ENCODE measurements at places on chromosomes 11 and 22.

DNA sequence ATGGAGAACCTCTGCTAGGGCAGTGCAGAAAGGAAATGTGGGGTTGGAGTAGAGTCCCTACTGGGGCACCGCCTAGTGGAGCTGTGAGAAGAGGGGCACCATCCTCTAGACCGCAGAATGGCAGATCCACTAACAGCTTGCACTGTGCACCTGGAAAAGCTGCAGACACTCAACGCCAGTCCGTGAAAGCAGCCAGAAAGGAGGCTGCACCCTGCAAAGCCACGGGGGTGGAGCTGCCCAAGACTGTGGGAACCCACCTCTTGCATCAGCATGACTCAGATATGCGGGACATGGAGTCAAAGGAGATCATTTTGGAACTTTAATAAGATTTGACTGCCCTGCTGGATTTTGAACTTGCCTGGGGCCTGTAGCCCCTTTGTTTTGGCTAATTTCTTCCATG is 8.7 kb downstream of the TSKU start:
- no peak for DNase-seq

DNA sequence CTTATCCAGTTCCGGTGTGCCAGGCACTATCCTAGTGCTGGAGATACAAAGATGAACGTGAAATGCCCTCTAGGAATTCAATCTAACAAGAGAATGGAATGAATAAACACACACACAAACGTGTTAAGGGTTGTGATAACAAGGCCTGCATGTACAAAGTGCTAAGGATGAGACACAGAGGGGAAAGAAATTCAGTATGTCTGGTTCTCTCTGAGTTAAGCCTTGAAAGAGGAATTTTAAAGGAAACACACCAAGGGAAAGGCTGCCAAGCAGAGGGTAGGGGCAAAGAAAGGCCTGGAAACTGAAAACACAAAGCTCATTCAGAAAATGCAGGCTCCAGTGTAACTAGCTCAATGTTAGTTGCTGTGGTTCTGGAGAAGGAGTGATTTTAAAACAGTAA is 4.2 kb downstream of the CHKA start:
- DNase-seq: no peak

DNA sequence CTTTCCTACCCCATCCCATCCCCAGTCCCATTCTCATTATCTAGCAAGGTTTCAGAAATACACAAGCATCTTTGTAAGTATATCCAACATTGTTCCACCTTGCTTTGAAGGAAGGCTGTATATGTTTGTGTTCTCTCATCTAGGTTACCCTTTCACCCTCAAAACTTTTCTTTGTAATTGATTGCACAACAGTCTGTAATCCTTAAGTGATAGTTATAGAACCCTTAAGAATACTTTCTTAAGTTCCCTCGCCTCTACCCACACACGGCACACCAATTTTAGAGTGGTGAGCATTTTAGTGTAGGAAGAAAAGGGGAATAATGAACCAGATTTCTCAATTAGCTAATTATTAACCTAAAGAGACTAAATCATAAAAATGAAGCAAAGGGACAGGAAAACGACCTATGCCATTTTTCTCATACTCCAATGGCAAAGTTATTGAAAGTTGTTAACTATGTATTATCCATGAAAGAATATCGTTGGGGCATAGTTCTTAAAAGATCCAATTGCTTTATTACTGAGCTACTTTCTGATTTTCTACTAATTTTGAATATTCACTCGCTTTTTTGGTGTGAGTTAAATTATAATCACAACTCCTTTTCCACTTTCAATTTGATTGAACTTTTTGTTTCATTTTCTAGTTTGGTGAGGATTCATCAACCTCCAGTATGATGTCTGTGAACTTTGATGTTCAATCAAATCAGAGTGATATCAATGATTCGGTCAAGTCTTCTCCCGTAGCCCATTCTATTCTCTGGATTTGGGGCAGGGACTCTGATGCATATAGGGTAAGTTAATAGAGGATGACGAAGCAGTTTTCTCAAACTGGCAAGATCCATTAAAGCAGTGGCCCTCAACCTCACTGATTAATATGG is 44.9 kb downstream of the TTC17 start:
- DNase-seq: no peak

GRCh38 chr22:37174964-37175363 is 13.1 kb downstream of the C1QTNF6 start:
- no peak for DNase-seq

GRCh38 chr11:35802672-35803071 is 140.1 kb downstream of the TRIM44 start:
- no peak for DNase-seq

DNA sequence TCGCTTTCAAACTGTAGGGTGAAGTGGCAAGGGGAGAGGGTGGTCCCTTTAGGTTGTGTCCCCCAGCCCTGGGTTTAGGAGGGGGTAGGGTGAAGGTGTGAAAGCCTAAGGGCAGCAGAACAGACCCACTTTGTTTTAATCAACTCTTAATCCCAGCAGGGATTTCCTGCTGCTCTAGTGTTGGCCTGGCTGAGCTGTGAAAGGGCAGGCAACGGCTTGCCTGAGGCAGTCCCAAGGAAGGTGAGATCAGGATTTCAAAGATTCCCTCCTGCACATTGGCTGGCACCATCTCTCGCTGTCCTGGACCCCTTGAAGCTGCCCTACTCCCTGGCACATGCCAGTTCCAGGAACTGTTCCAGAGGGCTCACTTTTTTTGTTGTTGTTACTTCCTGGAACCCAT is 221.3 kb downstream of the INSC start:
- DNase-seq: no peak

GRCh38 chr11:128164080-128164741 is 423.1 kb downstream of the ETS1 start:
- DNase-seq: no peak

DNA sequence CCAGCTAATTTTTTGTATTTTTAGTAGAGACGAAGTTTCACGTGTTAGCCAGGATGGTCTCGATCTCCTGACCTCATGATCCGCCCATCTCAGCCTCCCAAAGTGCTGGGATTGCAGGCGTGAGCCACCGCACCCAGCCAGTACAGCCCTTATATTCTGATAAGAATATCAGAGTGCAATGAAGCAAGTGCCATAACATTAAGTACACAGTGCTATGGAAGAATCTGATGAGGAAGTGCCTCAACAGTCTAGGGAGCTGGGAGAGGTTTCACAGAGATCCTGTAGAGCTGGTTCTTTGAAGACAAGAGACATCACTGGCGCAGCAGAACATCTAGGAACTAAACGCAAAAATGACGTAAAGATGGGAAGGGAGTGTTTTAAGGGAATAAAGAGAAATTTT is 2.1 kb downstream of the RTCB start:
- DNase-seq: no peak

Data from amniotic stem cell (primary cell).